ENCODE measurements at places on chromosomes 3 and 15. TPM values are rescaled to one million over a fixed set of nuclear protein-coding genes. Genes with fewer than 3 reads are reported as not detected.

GRCh38 chr3:4464576-4464975 is 2.5 kb downstream of the SUMF1 start:
- no peak overlapping the region for H3K4me3 ChIP-seq
- no peak for DNase-seq
- H3K27ac ChIP-seq, result no peak overlapping the region
- H3K4me1 ChIP-seq, result no peaks in the 10 kb centered on the region
- H3K27me3 ChIP-seq, result no peaks in the 10 kb centered on the region

DNA sequence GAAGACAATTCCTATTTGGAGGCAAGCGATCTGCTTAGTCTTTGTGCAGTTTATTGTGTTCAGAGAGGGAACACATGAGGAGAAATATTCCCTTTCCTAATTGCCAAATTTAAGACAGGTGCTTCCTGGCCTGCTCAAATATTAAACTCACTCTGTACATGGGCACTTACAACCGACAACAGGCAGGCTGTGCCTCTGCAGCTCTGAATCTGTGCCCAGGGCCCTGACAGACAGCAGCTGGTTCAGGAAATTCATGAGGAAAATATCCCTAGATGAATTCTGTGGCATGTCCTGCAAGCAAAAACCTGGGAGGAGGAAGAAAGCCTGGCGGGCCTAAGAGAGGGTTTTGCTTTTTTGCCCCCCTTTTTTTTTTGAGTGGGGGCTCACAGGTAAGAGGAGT is 169.3 kb upstream of the TRIM42 start:
- no peak for DNase-seq
- no peak overlapping the region for H3K4me3 ChIP-seq
- no peak overlapping the region for H3K27ac ChIP-seq

DNA sequence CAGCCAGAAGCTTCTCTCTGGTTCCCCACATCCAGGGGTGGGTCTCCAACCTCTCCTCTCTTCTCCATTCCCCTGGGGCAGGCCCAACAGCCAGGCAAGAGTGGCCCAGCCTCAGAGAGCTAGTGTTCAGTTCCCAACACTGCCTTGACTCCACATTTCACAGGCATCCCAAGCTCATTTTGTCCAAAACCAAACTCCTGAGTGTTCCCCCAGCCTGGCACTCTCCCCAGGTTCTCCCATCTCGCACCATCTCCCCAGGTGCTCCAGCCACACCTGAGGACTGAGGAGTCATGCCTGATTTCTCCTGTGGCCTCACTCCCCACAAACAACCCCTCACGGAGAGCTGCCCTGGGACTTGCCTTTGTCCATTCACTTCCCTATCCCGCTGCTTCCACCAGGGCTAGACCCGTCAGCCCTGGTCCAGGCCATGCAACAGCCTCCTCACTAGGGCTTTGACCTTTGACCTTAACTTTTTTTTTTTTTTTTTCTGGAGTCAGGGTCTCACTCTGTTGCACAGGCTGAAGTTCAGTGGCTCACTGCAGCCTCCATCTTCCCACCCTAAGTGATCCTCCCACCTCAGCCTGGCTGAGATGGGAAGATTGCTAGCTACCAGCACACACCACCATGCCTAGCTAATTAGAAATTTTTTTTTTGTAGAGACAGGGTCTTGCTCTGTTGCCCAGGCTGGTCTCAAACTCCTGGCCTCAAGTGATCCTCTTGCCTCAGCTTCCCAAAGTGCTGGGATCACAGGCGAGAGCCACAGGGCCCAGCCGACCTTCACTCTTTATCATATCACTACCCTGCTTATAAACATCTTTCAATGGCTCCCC is 3.9 kb upstream of the CSK start:
- no peaks in the 10 kb centered on the region for H3K27me3 ChIP-seq
- no peak overlapping the region for H3K4me3 ChIP-seq
- peak overlapping the region; percentile 58 for H3K27ac ChIP-seq

DNA sequence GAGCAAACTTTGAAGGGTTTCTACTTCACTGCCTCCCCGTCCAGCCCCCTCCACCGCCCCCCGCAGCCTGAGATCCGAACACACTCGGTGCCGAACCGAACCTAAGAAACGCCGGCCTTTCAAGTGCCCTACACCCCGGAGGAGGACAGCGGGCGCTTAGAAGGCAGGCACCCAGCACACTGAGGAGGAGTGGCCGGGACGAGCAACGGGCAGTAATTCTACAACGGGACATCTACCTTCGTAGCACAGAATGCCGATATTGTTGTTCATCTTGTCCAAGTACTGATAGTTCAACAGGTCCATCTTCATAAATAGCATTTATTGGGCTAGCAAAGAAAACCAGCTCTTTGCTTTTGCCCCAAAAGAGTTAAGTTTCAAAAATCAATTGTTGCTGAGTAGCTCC is 513 bp downstream of the VGLL4 start:
- peak overlapping the region; percentile 88 for H3K4me3 ChIP-seq
- H3K36me3 ChIP-seq, result no peaks in the 10 kb centered on the region
- no peaks in the 10 kb centered on the region for H3K4me1 ChIP-seq
- peak; percentile 40 for DNase-seq
- peak overlapping the region; percentile 92 for H3K27ac ChIP-seq

The GOLGA6L10 gene
- total RNA-seq, result 1.6 TPM

- H3K4me3 ChIP-seq, result no peak overlapping the region
- no peaks in the 10 kb centered on the region for H3K27me3 ChIP-seq
- DNase-seq, result no peak
- no peak overlapping the region for H3K27ac ChIP-seq
- no peaks in the 10 kb centered on the region for H3K36me3 ChIP-seq
Observed at GRCh38 chr15:95940431-95940985, 390.0 kb upstream of the NR2F2 start.

The KBTBD8 gene
- 0.96 TPM for total RNA-seq

- H3K4me3 ChIP-seq, result no peak overlapping the region
- no peak overlapping the region for H3K27ac ChIP-seq
- H3K27me3 ChIP-seq, result no peaks in the 10 kb centered on the region
- peaks cover 2% of the 10 kb centered on the region for H3K4me1 ChIP-seq
- DNase-seq, result no peak
Observed at GRCh38 chr15:63363292-63363691, 18.4 kb downstream of the CA12 start.

DNA sequence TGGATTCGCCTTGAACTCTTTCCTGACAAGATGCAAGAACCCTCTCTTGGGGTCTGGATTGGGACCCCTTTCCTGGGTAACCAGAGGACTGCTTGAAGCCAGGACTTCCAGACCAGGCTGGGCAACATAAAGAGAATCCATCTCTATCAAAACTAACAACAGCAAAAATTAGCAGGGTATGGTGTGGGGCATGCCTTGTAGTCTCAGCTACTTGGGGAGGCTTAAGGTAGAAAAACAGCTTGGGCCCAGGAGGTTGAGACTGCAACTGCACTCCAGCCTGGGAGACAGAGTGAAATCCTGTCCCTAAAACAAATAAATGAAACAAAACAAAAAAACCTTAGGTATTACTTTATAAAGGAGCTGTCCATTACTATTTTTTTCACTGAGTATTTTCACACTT is 93.1 kb upstream of the PLXND1 start:
- no peak overlapping the region for H3K27ac ChIP-seq
- no peaks in the 10 kb centered on the region for H3K36me3 ChIP-seq
- no peaks in the 10 kb centered on the region for H3K4me1 ChIP-seq
- no peak for DNase-seq
- H3K4me3 ChIP-seq, result no peak overlapping the region

DNA sequence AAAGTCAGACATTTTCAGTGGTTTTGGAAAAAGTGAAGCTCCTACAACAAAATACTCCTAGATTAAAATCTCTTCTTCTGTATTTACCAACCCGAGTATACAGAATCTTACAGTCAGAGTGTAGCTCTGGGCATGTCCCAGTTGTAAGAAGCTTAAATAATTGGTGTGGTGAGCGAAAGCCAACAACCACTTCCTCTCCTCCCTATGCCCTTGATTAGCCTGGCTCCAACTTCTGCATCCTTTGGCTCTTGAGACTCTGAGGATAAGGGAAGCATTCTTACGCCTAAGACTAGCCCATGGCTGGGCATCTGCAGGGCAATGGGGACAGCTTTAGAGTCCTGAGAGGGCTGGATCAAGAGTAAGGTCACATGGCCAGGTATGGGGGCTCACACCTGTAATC is 25.5 kb downstream of the RFT1 start:
- no peak for DNase-seq
- no peak overlapping the region for H3K4me3 ChIP-seq
- H3K27me3 ChIP-seq, result no peaks in the 10 kb centered on the region
- no peaks in the 10 kb centered on the region for H3K36me3 ChIP-seq
- no peak overlapping the region for H3K27ac ChIP-seq

- no peak overlapping the region for H3K27ac ChIP-seq
- H3K27me3 ChIP-seq, result no peaks in the 10 kb centered on the region
- no peaks in the 10 kb centered on the region for H3K36me3 ChIP-seq
- no peak overlapping the region for H3K4me3 ChIP-seq
- no peaks in the 10 kb centered on the region for H3K4me1 ChIP-seq
- DNase-seq, result no peak
Observed at GRCh38 chr3:62416144-62416543, 42.8 kb upstream of the FEZF2 start.

DNA sequence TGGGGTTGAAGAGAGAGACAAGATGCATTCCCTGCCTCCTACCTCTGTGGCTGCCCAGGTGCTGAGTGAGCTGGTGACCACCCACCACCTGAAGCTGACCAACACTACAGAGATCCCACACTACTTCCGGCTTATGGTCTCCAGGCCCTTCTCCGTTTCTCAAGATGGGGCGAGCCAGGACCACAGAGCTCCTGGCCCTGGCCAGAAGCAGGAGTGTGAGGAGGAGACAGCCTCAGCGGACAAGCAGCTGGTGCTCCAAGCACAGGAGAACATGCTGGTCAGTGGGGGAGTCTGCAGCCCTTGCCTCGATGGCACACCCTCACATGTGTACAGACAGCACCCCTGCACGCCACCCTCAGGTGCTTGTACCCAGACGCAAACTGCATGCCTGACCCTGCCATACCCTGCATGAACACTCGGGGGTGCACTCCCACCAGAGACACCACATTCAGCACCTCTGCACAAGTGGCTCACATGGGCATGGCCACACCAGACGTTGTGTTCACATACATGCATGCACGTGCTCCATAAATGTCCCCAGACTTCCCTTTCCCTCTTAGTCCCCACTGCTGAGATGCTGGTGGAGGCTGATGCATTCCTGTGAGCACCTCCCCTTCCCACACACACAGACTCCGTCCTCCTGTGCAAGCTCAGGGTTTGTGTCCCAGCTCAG is 19.0 kb downstream of the ACAA1 start:
- H3K27me3 ChIP-seq, result no peaks in the 10 kb centered on the region
- no peak overlapping the region for H3K27ac ChIP-seq
- no peaks in the 10 kb centered on the region for H3K4me1 ChIP-seq
- DNase-seq, result peak; percentile 72
- no peak overlapping the region for H3K4me3 ChIP-seq
- no peaks in the 10 kb centered on the region for H3K36me3 ChIP-seq

DNA sequence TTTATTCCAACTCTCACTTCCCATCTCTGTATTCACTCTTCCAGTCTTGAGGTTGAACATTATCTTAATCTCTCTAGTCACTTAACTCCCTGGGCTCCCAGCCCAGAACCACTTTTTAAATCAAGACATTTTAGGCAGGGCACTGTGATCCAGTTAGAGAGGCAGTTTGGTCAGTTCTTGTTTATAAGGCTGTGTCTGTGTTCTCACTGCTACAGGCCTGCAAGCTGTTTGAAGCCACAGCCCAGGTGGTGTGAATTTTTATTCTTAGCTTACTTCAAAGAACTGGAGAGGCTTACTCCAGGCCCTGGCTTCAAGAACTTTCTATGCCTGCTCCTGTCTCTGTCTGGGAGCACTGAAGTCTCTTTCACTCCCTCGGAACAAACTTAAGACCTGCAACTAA is 906.1 kb downstream of the CADM2 start:
- H3K27ac ChIP-seq, result no peak overlapping the region
- H3K36me3 ChIP-seq, result no peaks in the 10 kb centered on the region
- H3K27me3 ChIP-seq, result no peaks in the 10 kb centered on the region
- H3K4me3 ChIP-seq, result no peak overlapping the region

- no peaks in the 10 kb centered on the region for H3K4me1 ChIP-seq
- H3K4me3 ChIP-seq, result no peak overlapping the region
- no peaks in the 10 kb centered on the region for H3K27me3 ChIP-seq
Observed at GRCh38 chr15:29003191-29003839, 117.5 kb downstream of the APBA2 start.

- DNase-seq, result no peak
- no peaks in the 10 kb centered on the region for H3K4me1 ChIP-seq
- peak overlapping the region; percentile 28 for H3K4me3 ChIP-seq
- no peaks in the 10 kb centered on the region for H3K36me3 ChIP-seq
- H3K27me3 ChIP-seq, result no peaks in the 10 kb centered on the region
- peak overlapping the region; percentile 38 for H3K27ac ChIP-seq
Observed at GRCh38 chr3:115239717-115240116, 92.6 kb upstream of the ZBTB20 start.

The POLQ gene
- total RNA-seq, result 0.64 TPM

All from breast epithelium (tissue), 4 donors.